ENCODE measurements at places on chromosomes 5 and 9.

GRCh38 chr9:125604196-125604595, 102.8 kb downstream of the MAPKAP1 start:
- no peak for DNase-seq

DNA sequence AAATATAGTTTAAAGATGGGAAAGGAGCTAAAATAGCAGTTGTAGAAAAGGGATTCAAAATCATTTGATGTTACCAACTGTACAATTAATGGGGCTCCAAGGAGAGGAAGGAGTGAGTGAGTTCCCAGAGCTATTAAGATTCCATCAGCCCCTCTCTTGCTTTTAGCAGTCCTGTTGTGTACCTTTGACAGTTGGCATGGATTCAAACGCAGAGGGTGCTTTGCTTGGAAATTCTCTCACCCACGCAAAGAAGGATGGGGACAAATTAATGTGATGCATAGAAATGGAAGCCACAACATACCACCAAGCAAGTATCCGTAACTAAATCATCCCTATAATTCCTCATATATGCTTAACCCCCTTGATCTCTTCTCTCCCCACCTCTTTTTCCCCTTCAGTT, 461.3 kb downstream of the EBF1 start:
- peak; percentile 61 for DNase-seq

DNA sequence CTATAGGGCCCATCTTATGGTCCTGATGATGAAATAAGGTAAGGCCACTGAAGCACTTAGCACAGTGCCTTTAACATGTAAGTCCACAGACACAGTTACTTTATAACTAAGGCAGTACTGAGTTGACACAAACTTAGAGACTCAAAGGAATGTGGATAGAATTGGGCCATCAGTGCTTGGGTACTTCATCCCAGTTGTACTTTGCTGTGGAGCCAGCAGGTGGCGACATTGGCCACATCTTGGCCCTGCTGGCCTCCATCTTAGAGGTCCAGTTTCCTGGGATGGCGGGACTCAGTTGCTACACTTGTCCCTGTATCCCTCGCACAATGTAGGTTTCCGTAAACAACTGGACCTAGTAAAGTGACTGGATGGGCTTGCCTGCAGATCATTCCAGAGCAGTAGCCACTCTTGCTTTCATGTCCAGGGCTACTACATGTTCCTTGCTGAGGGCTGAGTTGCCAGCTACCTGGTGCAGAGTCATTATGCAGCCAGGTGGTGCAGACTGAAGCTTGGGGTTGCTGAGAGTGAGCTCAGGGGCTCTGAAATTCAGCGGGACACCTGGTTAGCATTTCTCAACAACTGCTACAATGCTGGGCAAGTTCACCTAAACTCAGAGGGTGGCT, 10.6 kb downstream of the MTAP start:
- peak; percentile 73 for DNase-seq

- DNase-seq: peak; percentile 34
Measured at GRCh38 chr9:128917151-128917849, 3.5 kb upstream of the PHYHD1 start.

- no peak for DNase-seq
Measured at GRCh38 chr9:68777070-68777763, 72.2 kb downstream of the PIP5K1B start.

Measured in spinal cord (tissue), 10 donors.